ENCODE measurements at places on chromosomes 2 and 18.

GRCh38 chr18:58362829-58363271 is 266.0 kb downstream of the ALPK2 start:
- DNase-seq = no peak

DNA sequence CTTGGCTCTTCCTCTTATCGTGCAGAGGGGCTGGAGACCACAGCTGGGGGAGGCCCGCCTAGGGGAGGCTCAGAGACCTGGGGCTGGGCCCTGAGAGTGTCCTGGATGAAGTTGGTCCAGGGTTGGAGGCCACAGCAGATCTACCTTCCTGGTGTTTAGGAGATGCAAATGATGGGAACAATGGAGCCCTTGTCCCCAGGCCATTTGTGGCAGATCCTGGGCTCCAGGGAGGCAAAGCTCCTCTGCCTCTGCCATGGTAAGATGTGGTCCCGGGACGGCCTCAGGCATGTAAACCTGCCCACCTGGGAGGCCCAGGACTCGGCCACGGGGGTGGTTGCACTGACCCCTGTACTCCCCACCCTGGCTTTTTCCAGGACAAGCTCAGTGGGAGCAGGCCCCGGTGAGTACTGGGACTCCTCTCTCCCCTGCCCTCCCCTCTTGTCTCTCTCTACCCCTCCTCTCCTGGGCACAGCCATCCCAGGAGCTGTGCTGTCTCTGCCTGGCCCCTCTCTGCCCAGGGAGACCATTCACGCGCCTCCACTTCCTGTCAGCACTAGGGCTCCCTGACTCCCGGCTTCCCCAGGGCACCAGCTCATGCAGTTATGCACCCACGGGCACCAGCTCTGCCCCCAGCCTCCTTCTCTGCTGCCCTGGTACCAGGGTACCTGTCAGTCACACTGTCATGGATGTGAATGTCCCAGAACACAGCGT is 10.9 kb downstream of the SH2D6 start:
- DNase-seq = no peak

- no peak for DNase-seq
Measured at GRCh38 chr2:64142741-64143168, 1.5 kb downstream of the PELI1 start.

GRCh38 chr2:43032213-43033015 is 194.0 kb downstream of the ZFP36L2 start:
- no peak for DNase-seq

- no peak for DNase-seq
Measured at GRCh38 chr2:215320679-215321078, 8.8 kb downstream of the ATIC start.

- no peak for DNase-seq
Measured at GRCh38 chr18:24089515-24090337, 49.1 kb upstream of the CABYR start.

DNA sequence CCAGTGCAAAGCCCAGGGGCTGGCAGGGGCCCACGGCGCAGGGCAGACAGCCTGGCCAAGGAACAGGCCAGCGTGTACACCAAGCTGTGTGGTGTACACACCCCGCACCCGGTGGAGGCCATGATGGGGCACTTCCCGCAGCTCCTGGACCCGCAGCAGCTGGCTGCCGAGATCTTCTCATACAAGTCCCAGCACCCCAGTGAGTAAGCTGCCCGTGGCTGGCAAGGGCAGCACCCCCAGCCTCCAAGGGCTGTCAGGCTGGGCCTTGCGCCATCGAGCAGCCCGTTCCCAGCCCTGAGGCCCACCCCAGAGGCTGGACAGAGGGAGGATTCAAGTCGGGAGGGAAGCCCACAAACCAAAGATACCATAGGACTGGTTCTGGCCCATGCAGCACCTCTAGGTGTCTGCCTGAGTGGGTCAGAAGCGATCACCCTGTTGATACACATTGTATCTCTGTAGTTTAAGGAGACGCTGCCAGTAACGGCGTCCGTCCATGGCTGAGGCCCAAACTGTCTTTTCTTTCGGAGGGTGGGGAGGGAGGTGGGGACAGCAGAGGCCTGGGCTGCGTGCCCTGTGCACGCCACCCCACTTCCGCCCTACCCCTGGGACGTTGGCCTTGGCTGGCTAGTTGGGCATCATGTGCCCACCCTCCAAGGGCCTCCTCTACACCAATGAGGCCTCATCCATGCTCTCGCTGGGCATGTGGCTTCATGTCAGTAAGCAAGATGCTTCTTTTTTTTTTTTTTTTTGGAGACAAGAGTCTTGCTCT is 16.8 kb upstream of the MTERF4 start:
- no peak for DNase-seq

DNA sequence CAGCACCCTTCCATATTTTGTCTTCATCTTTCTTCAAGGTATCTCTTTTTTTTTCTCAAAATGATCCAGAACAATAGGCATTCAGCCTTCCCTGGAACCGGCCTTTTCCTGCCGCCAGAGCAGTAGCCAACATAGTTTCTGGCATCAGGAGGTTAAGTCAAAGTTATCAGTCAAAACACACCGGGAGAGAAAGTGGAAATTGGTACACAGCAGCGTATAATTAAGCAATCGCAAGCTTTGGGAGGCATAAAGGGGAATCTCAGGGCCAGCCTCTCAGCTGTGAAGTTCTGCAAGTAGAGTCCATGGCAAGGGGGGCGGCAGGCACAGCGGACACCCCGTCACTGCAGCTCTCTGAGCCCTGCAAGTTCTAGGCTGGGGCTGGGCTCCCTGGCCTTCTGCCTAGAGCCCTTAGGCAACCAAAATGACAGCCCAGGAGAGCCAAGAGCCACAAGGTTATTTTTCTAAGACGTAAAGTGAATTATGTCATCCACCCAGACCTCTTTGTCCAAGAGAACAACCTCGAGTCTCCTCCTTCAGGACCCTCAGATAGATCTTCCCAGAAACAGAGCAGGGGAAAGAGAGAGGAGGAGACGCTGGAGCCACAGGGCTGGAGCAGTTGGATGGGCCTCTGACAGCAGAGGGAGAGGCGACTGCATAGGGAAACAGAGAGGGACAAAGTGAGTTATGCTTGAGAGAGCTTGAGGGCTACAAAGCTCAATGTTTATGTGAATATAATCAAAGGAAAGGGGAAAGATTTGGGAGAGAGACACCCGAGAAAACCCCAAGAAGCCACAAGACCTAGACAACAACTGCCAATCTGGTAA is 114.7 kb downstream of the BCL2L11 start:
- no peak for DNase-seq

DNA sequence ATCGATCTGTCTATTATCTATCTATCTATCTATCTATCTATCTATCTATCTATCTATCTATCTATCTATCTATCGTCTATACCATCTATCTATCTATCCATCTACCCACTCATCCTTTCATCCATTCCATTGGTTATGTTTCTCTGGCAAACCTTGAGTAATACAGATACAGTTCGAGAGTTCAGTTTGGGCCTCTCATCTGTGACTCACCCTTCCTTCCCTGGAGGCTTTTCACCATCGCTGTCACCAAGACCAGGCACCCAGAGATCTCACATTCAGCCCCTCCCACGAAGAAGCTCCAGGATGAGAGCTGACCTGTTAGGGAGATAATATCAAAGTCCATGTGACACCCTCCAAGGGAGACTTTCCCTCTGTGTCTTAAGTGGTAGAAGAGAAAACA is 164.1 kb upstream of the CELF4 start:
- DNase-seq = no peak

DNA sequence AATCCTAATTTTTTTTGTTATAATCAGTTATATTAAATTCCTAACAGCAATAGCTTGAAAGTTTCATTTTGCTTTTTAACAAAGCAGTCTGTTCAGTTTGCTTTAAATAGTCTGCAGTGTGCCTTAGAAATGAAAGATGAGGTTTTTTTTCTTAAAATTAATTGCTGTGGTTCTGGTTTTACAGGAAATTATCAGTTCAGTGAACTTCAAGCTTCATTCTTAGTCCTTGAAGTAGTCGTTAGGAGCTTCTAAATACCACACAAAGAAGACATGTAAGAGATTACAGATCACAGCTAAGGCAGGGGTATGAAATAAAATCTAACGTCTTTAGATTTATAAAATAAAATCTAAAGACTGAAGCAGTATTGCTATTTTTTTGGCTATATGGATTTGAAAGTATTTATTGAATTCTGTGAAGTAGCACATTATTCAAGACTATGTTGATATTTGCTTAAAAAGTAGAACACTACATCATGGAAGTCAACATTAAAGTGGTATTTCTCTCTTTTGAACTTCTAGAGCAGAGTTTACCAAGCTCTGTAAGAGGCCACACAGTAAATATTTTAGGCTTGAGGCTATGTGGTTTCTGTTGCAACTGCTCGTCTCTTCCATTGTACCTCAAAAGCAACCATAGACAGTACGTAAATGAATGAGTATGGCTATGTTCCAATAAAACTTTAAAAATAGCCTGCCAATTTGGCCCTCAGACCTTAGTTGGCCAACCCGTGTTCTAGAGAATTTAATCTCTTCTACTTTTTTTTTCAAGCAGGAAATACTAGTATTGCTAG is 81.5 kb upstream of the STON1 start:
- DNase-seq = no peak

DNA sequence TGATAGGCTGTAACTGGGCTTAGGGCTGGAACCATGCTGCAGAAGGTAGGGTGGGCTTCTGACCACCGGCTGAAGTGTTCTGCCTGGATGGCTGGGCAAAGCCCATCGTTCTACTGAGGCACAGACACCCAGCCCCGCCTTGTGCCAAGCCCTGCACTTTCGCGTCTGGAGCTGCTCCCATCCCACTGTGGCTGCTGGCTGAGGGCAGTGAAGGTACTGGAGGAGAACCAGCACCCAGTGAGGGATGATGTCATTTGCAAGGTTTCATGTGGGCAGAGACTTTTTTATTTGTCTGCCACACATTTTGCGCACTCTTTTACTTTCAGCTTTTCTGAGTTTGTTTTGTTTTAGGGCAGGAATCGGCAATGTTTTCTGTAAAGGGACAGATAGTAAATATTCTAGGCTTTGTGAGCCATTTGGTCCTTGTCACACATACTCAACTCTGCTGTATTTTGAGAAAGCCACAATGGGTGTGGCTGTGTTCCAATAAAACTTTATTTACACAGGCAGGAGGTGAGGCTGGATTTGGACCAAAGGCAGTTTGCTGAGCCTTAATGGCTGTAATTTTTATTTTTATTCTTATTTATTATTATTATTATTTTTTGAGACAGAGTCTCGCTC is 85.6 kb downstream of the ASB1 start:
- no peak for DNase-seq

DNA sequence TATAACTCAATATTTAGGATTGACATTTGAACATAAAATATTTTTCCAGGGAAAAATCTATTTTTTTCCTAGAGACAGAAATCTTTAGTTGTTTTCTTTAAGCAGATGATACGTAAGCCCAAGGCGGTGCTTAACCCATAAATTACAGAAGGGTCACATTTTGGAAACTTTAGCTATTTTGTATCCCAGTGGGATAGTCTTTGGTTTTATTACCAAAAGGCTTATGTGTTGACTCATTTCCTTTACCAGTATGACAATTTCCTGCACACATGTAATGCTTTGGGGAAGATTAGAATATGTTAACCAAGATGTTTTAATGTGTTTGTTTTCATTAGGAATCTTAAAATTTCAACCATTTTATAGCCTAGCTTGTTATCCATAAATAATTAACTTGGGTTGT is 24.8 kb downstream of the DYNC1I2 start:
- no peak for DNase-seq

All from NCI-H1105 (cell line).